Stimulated activated CD8-positive, alpha-beta memory T cell treated with anti-CD3 and anti-CD28 coated beads, Interleukin-4, amount 100 ng/mL, for 1 hour (primary cell): ENCODE measurements at places on chromosomes 3 and 15.

DNA sequence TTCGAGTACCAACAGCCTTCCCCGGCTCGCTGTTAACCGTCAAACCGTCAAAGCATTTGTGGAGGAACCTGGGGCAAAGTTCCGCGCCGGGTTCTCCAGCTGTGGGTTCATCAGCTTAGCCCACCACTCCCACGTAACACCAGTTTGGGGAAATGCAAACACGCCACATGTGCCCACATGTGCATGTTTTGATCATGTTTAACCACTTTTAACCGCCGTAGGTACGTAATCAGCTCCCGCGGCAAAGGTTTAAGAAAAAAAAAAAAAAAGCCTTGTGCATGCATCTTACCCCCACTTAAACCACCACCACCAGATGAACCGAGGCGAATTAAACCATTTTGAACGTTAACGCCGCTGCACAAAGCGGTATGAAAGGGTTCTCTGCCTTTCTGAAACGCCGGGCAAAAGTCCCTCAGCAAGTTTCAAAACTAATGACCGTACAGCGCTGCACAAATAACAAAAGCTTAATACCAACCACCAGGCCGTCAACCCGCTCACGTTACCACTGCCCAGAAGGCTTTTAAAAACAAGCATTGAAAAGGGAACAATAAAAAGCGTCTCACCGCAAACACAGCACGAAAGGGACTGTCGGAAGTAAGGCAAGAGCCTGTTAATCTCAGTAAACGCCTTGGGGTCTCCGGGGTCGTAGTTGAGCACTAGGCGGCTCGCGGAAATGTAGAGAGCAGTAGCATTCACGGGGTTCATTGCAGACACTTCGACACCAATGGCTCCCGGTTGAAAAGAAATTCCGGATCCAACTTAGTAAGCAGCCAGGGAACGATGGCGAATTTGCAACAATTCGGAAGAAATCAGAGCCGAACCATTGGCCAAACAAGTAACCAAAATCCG lies 1.5 kb downstream of the MSL2 start:
- DNase-seq = peak; percentile 49

- no peak for DNase-seq
Observed at GRCh38 chr3:123816673-123817207, 67.4 kb downstream of the MYLK start.

GRCh38 chr15:80561500-80561899 lies 133.6 kb upstream of the ABHD17C start:
- no peak for DNase-seq

GRCh38 chr3:105559856-105560255 lies 193.1 kb downstream of the ALCAM start:
- DNase-seq = no peak

DNA sequence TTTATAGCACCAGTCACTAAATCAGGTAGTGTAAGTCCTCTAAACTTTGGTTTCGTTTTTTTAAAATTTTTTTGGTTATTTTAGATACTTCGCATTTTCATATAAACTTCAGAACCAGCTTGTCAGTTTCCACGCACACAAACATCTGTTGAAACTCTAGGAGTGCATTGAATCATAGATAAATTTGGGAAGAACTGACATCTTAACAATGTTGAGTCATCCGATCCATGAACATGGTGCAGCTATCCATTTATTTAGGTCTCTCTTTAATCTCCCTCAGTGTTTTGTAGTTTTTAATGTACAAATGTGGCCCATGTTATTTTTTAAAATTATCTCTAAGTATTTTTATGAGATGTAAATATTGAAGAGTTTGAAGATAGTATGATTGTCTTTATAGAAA lies 17.7 kb downstream of the TICRR start:
- no peak for DNase-seq

GRCh38 chr3:32430900-32431299 lies 39.2 kb downstream of the CMTM7 start:
- DNase-seq = no peak

GRCh38 chr15:41801850-41802455 lies 25.9 kb upstream of the JMJD7 start:
- no peak for DNase-seq
